HEK293T (cell line): ENCODE measurements at places on chromosomes 16 and 17.

DNA sequence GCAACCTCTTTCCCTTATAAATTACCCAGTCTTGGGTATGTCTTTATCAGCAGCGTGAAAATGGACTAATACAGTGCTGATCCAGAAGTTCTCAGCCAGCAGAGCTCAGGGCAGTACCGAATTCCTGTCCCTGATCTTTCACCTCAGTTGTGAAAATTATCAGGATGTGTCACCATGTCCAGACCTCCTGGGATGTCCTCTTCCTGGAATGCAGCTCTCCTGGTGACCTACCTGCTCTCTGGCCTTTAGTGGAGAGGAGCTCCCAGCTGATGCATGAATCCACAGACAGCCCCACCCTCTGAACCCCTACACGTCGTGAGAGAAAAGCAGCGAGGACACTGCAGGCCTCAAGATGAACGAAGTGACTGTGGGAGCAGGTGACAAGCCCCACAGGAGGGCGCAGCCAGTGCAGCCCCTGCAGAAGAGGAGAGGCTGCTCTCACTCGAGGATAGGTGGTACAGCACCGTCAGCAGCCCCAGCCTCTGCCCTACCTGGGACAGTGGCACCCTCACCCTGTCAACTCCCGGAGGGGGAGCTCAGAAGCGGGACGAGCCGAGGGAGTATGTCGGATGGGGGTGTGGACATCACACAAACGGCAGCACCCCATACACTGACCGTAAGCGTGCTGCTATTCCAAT, 22.0 kb upstream of the C16orf95 start:
- no peak for DNase-seq

DNA sequence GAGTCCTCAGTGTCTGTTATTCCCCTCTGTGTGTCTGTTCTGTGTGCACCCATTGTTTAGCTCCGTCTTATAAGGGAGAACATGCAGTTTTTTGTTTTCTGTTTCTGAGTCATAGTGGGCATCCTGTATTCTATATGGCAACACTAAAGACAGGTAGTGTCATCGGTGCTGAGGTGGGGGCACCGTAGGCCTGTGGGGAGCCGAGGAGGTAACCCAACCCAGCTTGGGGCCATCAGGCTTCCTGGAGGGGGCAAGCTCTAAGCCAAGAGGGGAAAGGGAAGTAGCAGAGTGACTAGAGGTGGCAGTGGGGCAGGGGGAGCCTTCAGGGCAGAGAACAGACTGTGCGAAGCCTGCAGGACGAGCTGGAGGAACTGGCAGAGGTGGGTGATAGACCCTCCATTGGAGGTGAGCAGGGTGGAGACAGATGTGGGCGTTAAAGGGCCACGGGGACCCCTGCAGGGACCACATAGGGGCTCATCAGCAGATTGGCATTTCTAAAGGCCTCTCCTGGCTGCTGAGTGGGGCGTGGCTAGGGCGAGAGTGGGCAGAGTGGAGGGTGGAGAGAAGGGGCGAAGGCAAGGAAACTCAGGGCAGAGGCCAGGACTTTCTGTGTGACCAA, 36.5 kb downstream of the CPNE2 start:
- no peak for DNase-seq

GRCh38 chr16:75502916-75503605, 7.8 kb upstream of the CHST6 start:
- DNase-seq: no peak

GRCh38 chr17:20289984-20290383, 177.4 kb downstream of the LGALS9B start:
- DNase-seq: no peak

- DNase-seq: no peak
These were observed 10.9 kb downstream of the RNF112 start for GRCh38 chr17:19421926-19422325.

- DNase-seq: no peak
These were observed 206.4 kb downstream of the ENGASE start for GRCh38 chr17:79280866-79281572.

GRCh38 chr17:4881761-4882555, 17.4 kb upstream of the C17orf107 start:
- DNase-seq: peak; percentile 75

DNA sequence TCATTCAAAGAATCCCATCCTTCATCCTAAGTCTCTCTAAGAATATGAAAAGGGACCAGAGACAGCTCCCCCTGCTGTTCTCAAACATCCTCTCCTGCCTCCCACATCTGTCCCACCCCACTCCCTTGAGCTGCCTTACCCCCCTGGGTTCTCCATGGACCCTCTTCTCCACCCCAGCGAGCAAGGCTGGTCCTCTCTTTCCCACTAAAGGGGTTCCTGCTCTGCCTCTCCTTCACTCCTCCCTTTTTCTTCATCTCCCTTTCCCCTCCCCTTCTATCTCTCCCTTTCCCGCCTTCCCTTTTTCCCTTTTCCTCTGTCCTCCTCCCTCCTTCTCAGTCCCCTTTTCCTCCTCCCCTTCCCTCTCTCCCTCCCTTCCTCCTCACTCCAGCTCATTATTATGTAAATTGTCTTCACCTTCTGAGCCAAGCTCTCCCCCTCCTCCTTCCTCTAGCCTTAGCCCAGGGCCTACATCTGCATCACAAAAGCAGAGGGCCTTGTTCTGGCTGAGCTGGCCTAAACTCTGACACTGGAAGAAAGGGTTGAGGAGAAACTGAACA, 90.0 kb downstream of the GNAO1 start:
- DNase-seq: peak; percentile 30
